ENCODE measurements at places on chromosomes 5 and 9.

GRCh38 chr5:102313912-102314311, 17.8 kb upstream of the SLCO4C1 start:
- no peak for DNase-seq

DNA sequence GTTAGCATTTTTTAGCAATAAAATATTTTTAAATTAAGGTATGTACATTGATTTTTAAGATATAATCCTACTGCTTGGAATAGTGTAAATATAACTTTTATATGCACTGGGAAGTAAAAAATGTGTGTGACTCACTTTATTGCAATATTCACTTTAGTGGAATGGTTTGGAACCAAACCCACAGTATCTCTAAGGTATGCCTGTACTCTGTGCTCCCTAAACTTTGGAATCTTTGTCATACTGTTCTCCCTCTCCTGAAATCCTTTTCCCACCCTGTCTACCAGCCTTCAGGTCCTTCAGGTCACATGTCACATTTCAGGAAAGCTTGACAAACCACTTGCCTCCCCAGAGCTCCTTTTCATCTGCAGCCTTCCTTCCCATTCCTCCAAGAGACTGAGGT, 308.7 kb downstream of the SPOCK1 start:
- DNase-seq, result no peak

GRCh38 chr9:109117856-109118807, 1.6 kb downstream of the TMEM245 start:
- DNase-seq, result peak; percentile 67

- no peak for DNase-seq
These were observed 156.1 kb upstream of the SPEF2 start for GRCh38 chr5:35461530-35461929.

- DNase-seq, result no peak
These were observed 209.7 kb downstream of the DIRAS2 start for GRCh38 chr9:90432951-90433350.

GRCh38 chr9:113999256-114000062, 78.6 kb downstream of the AMBP start:
- DNase-seq, result no peak
